ENCODE measurements at places on chromosomes 6 and 20.

GRCh38 chr6:11214901-11215300, 17.6 kb downstream of the NEDD9 start:
- DNase-seq: no peak

DNA sequence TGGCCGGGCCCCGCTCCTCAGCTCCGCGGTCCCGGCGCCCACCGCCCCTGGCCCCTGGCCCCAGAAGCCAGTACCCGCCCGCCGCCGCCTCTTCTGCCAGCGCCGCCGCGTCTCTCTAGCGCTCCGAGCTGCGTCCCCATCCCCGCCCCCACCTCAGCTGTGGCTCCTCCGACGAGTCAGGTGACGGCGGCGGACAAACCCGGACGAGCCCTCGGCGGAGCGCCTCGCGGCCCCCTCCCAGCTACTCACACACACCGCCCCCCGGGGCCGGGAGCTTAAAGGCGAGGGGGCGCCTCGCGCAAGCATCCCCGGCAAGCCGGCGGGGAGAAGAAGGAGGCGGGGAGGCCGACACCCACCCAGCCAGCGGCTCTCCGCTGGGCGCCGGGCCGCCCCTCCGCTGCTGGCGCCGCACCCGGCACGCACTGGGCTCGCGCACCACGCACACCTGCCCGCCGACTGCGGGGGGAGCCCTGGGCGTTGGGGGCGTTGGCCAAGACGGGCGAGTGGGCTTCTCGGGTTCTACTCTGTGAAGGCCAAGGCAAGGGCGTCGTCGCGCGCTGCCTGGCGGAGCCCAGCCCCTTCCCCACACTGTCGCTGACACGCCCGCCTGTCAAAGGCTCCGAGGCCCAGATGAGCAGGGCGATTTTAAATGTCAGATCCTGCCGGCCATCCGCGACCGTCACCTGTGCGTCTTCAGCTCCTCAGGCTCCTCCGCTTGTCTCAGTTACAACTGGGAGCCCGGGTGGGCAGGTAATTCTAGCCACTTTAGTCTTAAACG, at the start of gene SNAP91:
TSS of gene SNAP91 (minus strand) at position 132 of the 778 bp plus-strand sequence. CDS start 1,174 bp downstream, outside the sequence.
- DNase-seq: no peak

GRCh38 chr6:147829835-147830234, 321.3 kb downstream of the SAMD5 start:
- no peak for DNase-seq

- DNase-seq: no peak
Observed at GRCh38 chr6:12173661-12174060, 116.5 kb upstream of the EDN1 start.

DNA sequence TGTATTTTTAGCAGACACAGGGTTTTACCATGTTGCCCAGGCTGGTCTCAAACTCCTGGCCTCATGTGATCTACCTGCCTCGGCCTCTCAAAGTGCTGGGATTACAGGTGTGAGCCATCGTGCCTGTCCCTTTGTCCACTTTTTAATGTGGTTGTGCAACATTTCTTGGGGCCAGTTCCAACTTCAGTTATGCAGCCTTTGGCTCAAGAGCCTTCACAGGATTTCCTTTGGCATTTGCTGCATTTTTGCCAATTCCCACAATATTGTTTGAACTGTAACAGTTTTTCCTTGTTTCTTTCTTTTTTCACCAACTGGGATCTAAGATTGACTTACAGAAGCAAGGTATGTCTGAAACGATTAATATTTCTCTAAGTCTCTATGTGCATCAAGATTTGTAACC, 63.6 kb downstream of the EDN1 start:
- DNase-seq: no peak

DNA sequence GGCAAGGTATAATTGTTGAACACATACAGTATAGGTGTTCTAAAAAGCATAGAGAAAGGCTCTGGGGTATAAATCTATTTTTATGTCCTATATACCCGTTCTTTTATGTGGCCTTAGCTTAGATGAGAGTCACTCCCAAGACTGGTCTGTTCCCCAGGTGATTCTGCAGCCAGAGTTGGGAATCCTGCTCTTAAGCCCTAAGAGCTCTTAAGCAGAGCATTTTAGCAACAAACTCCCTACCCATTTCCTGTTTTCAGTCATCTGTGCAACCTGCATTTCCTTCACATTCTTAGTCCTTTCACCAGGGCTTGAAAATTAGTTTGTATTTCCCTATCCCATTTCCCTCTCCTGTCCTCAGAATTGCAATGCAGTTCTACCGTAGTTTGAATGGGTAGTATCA, 166.1 kb downstream of the HS3ST5 start:
- DNase-seq: no peak

DNA sequence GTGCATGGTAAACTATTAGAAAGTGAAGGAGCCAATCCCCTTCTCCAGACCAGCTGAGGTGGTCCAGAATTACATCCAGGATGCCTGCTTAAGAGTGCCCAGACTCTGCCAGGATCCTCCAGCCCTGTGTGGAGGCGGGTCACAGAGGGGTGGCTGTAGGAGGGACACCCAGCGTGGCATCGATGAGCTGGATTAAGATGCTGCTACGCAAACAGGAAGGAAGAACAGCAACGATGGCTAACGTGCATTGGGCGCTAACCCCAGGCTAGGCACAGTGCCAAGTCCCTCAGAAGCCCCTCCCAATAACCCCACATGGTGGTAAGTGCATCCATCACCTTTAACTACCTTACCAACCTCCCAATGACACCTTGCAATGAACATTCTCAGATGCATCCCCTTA, 63.9 kb upstream of the MRPS10 start:
- DNase-seq: no peak

GRCh38 chr6:127456465-127456864, 2.7 kb downstream of the KIAA0408 start:
- no peak for DNase-seq

GRCh38 chr6:104653781-104654180, 205.9 kb downstream of the HACE1 start:
- no peak for DNase-seq

All from iPS DF 19.7 (cell line).